Effector CD4-positive, alpha-beta T cell (primary cell): ENCODE measurements at places on chromosomes 5 and 9.
A peak's percentile ranks its signal among the peaks of the same experiment; 100 is the strongest.

DNA sequence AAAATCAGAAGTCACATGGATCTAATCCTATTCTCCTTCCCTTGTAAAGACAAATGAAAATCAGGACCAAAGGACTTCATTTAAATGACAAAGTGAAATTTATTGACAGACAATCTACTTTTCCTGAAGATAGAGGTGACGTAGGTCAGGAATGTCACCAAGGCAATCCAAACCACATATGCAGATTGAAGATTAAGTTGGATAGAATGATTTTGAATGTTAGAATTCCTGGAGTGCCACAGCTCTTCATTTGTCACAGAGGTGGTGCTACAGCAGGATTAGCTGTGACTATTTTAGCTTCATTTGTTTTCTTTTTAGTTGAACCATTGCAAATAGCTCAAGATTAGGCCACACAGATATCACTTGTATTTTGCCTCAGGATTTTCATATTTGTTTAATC is 736.0 kb upstream of the ARRDC3 start:
- DNase-seq: no peak

- no peak for DNase-seq
Observed at GRCh38 chr9:133681658-133682306, 45.6 kb downstream of the DBH start.

DNA sequence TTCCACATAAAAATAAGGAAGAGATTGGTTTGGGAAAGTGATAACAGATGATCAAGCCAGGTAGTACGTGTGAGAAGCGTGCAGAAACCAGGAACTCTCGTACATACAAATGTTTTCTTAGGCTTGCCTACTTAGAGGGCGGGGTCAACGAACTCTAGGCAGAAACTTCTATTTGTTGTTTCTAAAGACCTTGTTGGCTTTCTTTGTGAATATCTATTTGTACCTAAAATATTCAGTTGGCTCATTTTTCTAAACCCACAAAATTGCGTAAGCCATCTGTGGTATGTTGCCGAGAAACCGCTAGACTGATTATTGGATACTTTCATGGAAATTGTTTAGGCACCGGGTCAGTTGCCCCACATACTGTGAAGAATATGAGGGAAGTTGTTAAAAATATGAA is 458.5 kb downstream of the MAT2B start:
- no peak for DNase-seq

DNA sequence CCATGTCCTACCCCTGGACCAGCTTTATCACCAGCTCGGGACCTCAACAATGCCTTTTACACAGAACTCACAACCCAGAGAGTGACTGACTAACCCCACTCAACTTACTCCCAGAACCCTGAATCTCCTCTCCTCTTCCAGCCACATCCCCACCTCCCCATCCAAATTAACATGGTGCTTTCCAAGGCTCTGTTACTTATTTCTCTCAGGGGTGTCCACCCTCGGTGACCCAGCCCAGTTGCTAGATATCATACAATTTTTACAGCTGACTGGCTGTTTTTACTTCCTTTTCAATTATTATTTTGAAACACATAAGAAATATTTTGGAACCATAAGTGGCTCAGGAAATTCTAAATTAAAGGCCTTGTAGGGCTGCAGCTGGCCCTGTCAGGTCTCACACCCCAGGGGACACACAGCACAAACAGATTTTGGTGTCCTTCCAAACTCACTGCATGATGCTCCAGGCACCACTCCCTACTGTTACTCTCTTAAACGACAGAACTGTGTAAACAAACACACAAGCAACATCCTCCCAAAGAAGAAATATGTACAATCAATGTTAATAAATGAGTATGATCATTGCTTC is 180.6 kb downstream of the ADAMTS12 start:
- DNase-seq: no peak

- no peak for DNase-seq
Observed at GRCh38 chr9:20216438-20216837, 405.9 kb downstream of the MLLT3 start.

GRCh38 chr9:135226369-135227050 is 139.0 kb downstream of the OLFM1 start:
- DNase-seq: no peak

- no peak for DNase-seq
Observed at GRCh38 chr9:88691811-88692210, 156.8 kb downstream of the NXNL2 start.

- no peak for DNase-seq
Observed at GRCh38 chr9:91127653-91128052, 234.1 kb downstream of the AUH start.

DNA sequence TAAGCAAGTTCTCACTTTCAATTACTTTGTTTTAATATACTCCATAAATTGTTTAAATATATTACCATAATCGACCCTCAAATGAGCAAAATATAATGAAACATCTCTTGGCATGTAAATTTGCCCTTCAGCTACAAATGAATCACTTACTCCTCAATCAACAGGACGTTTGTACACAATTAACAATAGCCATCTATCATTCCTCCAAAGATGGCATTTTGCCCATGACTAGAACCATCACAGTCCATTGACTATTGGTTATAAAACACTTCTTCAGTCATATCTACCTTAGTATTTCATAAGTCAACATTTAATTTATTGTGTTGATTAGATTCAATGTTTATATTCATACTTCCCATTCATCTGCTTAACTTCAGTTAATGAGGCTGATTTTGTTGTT is 127.2 kb downstream of the CTNND2 start:
- DNase-seq: no peak

GRCh38 chr9:81083067-81083466 is 606.3 kb downstream of the TLE1 start:
- DNase-seq: no peak

- no peak for DNase-seq
Observed at GRCh38 chr9:101739311-101739710, 864 bp upstream of the GRIN3A start.

GRCh38 chr9:6955251-6955921 is 197.6 kb downstream of the KDM4C start:
- no peak for DNase-seq

- no peak for DNase-seq
Observed at GRCh38 chr5:89981021-89981420, 428.5 kb downstream of the CETN3 start.

DNA sequence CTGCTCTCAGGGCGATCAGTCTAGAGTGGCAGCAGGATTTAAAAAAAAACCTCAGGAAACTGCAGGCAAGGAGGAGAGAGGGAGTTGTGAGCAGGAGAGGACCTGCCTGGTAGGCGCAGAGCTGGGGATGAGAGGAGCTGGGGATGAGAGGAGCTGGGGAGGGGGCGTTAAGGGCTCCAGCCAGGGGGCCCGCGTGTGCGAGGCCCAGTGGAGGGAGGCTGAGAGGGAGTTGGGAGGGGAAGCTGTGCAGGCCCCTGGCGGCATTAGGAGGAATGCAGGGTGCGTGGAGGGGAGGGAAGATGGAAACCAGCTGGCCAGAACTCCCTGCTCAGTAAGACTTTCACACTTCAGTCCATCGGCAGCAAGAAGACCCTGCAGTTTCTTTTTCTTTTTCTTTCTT is 45.2 kb upstream of the HMCN2 start:
- no peak for DNase-seq

DNA sequence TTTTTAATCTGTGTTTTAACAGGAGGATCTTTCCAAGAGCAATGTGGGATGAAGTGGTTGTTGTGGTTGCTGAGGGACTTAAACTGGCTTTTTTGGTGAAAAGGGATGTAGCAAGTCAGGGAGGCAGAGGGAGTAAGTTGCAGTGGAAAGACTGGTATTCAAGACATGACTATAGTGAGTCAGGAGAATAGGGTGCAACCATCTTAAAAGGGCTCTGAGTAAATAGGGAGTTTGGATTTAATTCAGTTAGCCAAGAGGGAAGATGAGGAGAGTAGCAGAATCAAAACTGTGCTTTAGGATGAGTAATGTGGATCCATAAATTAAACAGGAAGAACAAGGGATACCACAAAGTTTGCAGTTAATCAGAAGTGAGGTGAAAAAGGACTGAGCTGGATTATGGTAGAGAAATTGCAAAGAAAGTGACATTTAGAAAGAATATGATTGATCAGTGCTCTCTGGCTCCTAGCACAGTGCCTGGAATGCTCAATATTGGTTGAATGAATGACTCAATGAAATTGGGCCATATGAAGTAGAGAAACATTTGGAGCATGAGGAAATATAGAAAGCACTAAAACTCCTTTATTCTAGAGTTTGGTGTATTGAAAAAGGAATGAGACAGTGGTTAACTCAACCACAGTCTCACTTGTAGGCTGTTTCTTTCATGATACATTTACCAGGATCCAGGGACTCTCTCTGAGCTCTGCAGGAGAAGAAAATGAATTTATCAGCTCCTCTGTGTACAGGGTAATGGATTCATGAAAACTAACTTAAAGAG is 5.1 kb downstream of the POLR3G start:
- DNase-seq: no peak

GRCh38 chr5:83723031-83723430 is 2.4 kb upstream of the HAPLN1 start:
- no peak for DNase-seq

GRCh38 chr5:171810227-171810626 is 24.6 kb downstream of the SMIM23 start:
- no peak for DNase-seq

GRCh38 chr5:40689438-40689837 is 9.7 kb downstream of the PTGER4 start:
- DNase-seq: peak; percentile 27

- no peak for DNase-seq
Observed at GRCh38 chr5:58462154-58462553, 2.3 kb upstream of the PLK2 start.

DNA sequence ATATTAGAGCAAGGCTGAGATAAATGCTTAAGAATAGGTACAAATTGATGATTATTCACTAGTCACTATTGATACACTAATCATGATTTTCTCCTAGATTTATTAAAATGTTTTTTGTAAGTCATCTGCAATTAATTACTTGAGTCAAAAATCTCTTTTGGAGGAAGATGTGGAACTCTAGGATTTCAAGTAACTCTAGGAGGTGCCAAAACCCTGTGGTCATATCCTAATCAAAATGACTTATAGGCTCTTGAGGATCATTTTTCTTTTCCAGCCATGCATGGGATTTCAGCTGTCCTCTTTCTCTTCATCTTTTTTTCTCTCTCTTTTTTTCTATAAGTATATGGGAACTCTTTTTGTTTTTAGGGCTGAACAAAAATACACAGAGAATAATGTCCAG is 141.8 kb upstream of the CD180 start:
- DNase-seq: no peak

GRCh38 chr5:109819878-109820277 is 130.2 kb downstream of the MAN2A1 start:
- DNase-seq: no peak

- DNase-seq: no peak
Observed at GRCh38 chr9:127723444-127723843, 7.6 kb downstream of the TTC16 start.

- no peak for DNase-seq
Observed at GRCh38 chr5:159605585-159605984, 275.3 kb upstream of the IL12B start.

DNA sequence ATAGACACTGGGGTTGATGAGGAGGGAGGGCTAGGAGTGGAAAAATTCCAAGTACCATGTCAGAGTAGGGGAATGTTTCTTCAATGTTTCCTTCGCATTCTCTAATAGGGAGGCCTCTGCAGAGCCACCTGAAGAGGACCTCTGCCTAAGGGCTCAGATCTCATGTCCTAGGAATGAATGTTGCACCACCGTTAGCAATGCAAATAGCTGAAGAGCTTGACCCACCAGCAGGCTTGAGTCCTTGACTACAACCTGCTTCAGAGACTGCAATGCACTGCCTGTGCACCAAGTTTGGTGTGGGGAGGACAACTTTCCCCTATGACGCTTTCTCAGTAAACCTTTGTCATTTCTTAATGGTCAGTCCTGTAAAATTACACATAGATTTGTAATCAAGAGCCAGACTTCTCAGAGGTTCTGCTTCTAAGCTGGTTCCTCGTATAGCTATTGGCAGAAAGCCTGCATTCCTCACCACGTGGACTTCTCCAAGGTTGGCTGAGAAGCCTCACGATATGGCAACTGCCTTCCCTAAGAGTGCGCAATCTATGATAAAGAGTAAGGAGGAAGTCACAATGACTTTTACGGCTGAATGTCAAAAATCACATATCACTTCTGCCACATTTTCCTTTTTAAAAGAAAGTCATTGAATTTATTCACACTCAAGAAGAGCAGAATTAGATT is 600.7 kb upstream of the PTGER4 start:
- DNase-seq: no peak

GRCh38 chr9:136742591-136743391 is at the start of gene LCN10:
LCN10 (minus strand) TSS chr9:136742940; CDS start chr9:136742903, 37 bp downstream.
- DNase-seq: no peak

DNA sequence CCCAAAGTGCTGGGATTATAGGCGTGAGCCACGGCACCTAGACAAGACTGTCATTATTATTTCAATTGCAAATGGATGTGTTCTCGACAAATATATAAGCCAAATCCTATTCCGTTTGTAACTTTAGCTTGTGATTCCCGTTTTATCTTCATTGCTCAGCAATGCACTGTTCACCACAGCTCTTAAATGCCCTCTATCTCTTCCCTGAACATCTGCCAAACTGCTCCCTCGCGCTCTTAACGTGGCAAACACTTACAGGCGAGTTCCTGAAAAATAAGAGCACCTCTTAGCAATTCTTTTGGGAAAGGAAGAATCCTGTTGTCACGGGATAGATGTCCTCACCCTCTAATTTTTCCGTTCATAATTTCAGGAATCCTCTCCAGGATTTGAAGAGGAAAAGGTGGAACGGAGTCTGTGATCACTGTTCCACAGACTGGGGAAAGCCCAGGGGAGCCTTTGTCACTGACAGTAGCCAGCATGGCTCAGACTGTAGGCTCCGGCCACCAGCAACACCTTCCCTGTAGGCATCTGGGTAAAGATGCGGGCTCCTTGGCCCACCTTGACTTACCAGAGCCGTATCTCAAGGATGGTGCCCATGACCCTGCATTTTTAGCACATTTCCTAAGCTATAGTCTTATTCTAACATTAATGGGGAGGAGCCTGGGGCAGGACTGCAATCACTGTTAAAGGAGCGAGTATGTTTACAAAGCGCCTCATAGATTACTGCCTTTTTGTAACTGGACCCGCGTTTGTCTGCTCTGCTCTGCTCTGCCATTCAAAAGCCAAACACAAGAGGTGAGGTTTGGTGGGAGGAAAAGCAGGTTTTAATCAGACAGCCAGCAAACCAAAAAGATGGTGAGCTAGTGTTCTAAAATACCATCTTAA is 20.2 kb upstream of the GNPDA1 start:
- DNase-seq: no peak

DNA sequence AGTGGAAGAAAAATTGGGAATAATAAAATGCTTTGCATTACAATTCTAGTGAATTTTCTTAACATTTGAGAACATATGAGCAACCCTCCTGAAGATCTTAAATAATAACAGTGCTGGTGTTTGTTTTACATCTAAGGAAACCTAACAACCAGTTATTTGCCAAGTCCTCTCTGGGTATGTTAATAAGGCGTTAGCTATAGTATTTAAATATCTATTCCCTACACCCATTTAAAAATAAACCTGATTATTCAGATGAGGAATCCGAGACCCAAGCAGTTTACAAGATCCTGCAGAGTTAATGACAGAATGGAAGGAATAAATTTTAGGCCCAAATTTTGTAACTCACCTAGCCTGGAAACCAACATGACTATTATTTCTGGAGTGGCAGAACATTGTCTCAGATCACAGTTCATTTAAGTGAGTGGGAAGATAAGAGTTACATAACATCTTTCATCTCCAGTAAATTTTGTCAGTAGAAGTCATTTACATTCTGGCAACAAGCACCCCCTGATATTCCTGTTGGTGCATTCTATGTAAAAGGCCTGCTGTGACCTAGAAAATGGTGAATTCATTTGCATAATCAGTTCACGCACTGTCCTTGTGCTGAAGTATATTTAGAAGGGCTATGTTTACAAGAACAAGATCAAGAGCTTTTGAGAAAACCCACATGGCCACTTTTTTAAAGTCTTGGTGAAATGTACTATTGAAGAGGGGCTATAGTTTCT is 148.2 kb downstream of the COX7C start:
- no peak for DNase-seq
